Pulmonary artery endothelial cell (primary cell): ENCODE measurements at places on chromosomes 1 and 21. TPM values are rescaled to one million over a fixed set of nuclear protein-coding genes. Genes with fewer than 3 reads are reported as not detected.
A peak's percentile ranks its signal among the peaks of the same experiment; 100 is the strongest.

- no peak for DNase-seq
These were observed 7.2 kb downstream of the ZNF687 start for GRCh38 chr1:151289080-151289935.

DNA sequence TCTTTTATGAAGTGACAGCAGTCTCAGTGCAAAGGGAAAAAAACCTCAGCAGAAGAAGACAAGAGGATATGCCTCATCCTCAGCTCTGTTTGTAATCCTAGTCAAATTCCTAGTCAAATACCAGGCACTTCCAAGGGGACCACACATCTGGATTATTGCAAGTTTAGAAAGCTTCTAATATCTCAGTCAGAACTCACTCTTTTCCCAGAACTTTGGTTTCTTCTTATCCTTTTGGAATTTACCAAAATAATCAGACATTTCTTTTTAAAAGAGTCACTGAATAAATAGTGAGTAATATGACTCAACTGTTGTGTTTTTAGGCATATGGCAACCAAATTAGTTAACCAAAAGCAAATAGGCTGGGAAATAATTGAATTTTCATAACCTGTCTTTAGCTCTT lies 47.8 kb downstream of the PRRX1 start:
- DNase-seq, result no peak

GRCh38 chr1:13901039-13901438 lies 201.1 kb downstream of the PRDM2 start:
- DNase-seq, result no peak

Gene RNPC3
- 3.2 and 3.6 TPM in 2 replicates for total RNA-seq

DNA sequence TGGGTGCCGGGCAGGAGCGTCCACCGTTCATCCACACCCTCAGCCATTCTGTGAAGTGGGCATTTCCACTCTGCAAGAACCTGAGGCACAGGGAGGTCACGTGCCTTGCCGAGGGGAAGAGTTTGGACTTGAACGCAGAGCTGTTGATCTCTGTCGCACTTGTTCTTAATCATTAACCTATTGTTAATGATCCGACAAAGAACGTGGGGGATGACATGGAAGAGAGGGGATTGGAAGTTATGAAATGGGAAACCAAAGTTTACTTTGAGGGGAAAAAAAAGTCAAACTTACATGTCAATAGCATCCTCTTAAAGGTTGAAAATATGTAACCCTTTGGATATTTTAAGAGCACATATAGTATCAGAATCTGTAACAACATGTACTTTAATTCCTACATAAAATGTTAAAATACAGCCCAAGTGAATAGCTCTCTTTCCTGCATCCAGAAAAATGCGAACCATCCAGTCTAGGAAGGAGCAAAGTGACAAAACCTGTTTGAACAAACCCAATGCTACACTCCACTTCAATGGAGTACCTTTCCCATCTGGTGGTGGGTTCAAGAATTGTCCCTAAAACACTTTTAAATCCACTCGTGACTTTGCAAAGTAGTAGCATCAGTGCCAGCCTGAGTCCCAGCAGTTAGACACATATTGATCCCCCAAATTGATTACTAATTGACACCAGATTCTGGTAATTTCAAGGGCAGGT lies 75.5 kb downstream of the SETD4 start:
- DNase-seq, result no peak

DNA sequence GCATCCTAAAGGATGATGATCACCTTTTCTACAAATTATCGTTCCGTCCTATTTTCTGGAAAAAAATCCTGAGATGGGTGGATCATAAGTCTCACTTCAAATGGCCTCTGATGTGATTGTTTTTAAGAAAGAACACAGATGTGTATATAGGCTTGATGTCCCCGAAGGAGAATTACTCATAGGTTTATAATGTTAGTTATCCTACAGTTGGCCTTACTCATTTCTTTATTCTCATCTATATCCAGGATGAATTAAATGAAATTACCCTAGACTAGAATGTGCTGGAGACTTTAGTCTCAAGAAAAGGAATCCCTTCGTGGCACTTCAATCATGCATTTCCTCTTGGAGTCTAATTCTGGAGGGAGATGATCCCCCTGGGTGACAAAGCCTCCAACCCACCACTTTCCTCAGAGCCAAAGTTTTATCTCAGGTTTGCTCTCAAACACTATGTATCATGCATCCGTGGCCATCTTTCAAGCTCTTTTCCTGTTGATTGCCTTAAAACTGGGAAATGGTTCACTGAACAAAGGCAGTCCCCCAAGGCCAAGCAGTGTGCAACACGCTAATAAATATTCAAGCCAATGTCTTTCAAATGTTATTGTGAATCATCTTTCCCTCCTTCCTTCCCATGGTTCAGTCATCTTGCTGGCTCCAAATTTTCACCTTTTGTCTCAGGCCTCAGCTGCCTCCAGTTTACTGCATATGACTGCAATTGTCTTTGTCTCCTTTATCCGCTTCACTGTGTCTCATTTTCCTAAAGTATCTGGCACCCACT lies 32.5 kb upstream of the SMYD2 start:
- DNase-seq, result no peak

- no peak for DNase-seq
These were observed 31.6 kb upstream of the PPP1R15B start for GRCh38 chr1:204443260-204443619.

DNA sequence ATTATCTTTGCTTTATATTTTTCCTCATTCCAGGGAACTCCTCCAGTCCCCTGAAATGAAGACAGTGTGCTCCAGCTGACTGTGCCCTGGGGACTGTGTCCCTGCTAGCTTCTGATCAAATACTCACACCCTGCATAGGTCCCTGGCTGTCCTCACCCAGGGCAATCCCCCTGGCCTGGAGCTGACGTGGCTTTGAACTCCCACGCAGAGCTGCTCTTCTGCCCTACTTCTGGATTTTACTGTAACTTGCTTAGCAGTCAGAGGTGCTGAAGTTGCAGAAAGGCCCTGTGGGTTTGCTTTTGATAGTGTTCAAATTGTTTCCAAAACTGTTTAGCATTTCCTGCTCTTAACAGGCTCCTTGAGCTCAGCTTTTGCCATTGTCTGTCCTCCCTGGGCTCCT lies 186.5 kb downstream of the FASLG start:
- DNase-seq, result no peak

DNA sequence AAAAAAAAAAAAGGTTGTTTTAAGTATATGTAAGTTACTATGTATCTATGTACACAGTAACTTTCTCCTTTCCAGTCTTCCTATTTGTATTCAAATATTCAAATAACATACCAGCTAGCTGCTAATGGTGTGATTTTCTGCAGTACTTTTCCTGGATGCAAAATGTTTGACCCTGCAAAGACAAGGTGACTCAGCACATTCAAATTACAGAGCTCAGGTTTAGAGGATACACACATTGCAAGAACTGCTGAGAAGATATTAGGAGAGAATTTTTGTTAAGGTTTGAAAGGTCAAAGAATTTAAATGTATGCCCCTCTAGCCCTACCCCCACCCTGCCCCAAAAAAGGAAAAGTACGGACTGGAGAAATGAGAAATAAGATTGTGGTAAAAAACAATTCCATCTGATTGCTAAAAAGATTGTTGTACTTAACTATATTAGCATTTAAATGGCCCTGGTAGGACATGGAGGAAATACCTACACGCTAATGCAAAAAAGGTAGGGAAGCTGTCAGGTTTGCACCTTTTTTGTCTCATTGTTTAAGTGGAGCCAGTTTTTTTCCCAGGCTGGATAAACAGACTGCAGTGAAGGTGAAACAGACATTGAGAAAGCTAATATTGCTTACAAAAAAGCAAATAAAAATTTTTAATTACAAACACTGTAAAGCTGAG lies 45.6 kb downstream of the ZNF281 start:
- DNase-seq, result no peak

GRCh38 chr1:186202776-186203175 lies 172.3 kb downstream of the TPR start:
- no peak for DNase-seq

DNA sequence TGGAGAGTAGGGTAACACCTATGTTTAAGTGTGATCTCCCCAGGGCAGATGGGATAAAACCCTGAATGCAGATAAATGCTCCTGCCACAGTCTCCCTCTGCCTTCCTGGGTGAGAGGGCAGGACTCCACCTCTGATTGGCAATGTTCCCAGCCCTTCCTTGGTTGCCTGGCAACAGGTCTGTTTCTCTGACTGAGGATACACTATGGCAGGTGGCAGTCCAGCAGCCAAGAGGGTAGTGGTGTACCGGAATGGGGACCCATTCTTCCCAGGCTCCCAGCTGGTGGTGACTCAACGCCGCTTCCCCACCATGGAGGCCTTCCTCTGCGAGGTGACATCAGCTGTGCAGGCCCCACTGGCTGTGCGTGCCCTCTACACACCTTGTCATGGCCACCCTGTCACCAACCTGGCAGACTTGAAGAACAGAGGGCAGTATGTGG lies at the start of gene DCDC2B:
Gene DCDC2B, plus strand, starts transcription at position 199 of the 438 bp plus-strand sequence. Its CDS starts 5 bp downstream, at position 204.
- DNase-seq, result no peak

DNA sequence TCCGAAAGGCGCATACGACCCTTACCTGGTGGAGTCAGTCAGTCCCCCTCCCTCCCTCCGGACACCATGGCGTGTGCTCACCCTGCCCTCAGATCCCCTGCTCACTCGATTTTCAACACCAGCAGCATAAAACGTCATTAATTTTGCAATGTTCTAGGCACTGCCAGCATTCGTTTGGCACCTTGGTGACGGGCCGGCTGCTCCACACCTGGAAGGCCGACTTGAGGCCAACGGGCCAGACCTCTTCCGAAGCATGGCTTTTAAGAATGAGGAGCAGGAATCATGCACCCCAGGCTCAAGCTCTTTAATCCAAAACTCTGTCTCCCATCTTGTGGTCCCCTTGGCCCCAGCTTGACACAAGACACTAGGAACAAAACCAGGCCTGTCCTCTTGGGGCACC lies 33.1 kb downstream of the NPHP4 start:
- no peak for DNase-seq

Gene KRTAP19-3
- not detected in 2 replicates for total RNA-seq

Gene HLX
- total RNA-seq, result 7.8 and 16.3 TPM in 2 replicates

- DNase-seq, result peak; percentile 73
These were observed 104.6 kb downstream of the TGFBR3 start for GRCh38 chr1:91781371-91781825.

Gene SLC26A9
- 0.04 TPM in 1 of 2 replicates, not detected in the other for total RNA-seq

Gene JUN
- total RNA-seq, result 164 and 169 TPM in 2 replicates

Gene SPRR1B
- not detected in 2 replicates for total RNA-seq

Gene GUCA2A
- not detected in 2 replicates for total RNA-seq

Gene CCDC17
- total RNA-seq, result 0.53 and 0.95 TPM in 2 replicates

DNA sequence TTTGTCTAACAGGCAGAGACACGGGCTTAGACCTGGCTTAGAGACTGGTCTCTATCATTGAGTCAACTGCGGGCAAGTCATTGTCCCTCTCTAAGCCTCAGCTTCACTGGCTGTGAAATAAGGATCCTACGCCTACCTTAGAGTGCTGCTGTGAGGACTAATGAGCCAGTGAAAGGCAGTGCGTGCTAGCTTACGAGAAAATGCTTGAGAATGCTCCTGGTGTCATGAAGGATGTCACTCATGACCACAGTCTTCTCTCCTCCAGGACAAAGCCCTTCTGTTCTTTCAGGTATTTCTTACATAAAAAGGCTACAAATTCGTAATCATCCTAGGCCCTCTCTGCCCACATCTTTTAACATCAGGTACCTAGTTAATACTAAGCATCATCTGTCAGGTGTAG lies 16.5 kb upstream of the A3GALT2 start:
- DNase-seq, result no peak

GRCh38 chr1:8120693-8121260 lies 94.7 kb upstream of the ERRFI1 start:
- DNase-seq, result peak; percentile 73

DNA sequence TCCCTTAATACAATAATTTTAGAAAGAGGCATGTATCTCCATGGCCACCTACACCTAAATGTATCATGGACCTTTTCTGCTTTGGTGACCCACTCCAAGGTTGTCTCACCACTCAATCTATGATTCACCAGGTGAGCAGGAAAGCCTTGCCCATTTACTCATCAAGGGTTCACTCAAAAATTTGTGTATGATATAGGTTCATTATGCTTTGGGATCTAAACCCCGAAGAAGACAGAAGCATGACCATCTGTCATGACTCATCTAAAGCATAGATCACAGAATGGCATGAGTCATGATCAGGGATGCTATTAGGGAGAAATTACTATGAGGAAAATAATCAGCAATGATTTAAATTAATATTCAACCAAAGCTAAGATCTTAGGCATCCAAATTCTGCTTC lies 38.5 kb downstream of the PYHIN1 start:
- no peak for DNase-seq

Gene TBX19
- total RNA-seq, result 0.40 and 0.74 TPM in 2 replicates

- DNase-seq, result no peak
These were observed 251.3 kb downstream of the KCNH1 start for GRCh38 chr1:210882414-210883221.

Gene CHRM3
- 1.6 TPM in 1 of 2 replicates, not detected in the other for total RNA-seq

DNA sequence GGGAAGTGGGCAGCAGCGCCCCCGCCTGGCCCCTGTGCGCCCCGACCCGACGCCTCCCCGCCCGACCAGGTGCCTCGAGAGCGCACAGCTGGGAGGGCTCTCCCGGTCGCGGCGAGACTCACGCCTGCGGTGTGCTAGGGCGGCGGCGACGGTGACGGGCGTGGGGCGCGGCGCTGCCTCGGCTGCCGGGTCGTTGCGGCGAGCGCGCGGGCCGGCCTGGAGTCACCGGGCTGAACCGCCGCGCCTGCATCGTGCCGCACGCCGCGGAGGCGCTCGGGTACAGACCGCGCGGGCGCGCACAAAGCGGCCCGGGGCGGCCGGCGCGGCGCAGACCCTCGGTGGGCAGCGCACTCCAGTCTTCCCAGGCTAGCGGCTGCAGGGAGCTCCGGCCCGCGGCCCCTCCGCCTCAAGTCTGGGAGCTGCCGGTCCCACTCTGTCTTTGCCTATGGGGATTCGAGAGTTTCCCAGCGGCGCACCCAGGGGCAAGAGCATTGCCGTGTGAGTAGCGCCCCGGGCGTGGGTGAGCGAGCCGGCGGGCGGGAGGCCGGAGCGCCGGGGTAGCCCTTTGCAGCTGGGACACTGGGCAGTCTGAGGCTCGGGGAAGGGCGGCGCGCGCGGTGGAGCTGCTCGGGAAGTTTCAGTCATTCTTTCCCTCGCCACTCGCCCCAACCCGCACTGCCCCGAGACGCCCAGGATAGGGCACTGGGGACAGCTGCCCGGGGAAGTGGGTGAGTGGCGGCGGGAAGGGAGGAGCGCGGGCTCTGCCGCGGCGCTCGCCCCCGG lies at the start of gene SLC35F3:
Gene SLC35F3, plus strand, starts transcription at position 44 of the 783 bp plus-strand sequence.
- DNase-seq, result no peak

- DNase-seq, result no peak
These were observed 13.4 kb downstream of the SPOCD1 start for GRCh38 chr1:31802190-31803150.

GRCh38 chr1:1527092-1527816 lies 13.2 kb downstream of the TMEM240 start:
- no peak for DNase-seq

DNA sequence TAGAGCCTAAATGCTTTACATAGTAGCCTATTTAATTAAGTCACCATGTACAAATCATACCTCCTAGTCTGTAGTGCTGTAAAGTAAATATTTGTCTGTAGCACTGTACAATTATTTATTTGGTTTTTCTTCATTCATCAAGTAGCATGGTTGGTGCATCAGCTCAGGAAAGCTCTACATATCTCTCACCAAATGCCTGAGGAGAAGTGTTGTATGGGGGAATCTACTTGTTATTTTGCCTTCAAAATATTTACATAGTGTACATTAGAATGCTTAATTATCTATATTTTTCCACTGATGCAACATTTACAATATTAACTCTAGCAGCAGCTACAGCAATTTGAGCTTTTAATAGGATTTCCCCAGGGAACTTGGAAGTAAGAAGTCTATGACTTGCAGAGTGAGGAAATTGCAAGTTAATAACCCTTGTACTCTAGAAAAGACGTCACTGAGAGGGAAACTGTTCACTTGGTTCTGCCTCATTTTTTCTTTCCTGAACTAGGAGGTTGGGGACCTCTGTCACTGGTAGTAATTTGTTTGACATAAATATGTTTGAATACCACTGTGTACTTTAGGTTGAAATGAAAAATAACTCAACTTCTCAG lies 207.4 kb downstream of the PDE4B start:
- DNase-seq, result no peak

Gene BCL10
- 54.9 and 69.8 TPM in 2 replicates for total RNA-seq
